ENCODE measurements at places on chromosomes 13 and 19. TPM values are rescaled to one million over a fixed set of nuclear protein-coding genes. Genes with fewer than 3 reads are reported as not detected.

DNA sequence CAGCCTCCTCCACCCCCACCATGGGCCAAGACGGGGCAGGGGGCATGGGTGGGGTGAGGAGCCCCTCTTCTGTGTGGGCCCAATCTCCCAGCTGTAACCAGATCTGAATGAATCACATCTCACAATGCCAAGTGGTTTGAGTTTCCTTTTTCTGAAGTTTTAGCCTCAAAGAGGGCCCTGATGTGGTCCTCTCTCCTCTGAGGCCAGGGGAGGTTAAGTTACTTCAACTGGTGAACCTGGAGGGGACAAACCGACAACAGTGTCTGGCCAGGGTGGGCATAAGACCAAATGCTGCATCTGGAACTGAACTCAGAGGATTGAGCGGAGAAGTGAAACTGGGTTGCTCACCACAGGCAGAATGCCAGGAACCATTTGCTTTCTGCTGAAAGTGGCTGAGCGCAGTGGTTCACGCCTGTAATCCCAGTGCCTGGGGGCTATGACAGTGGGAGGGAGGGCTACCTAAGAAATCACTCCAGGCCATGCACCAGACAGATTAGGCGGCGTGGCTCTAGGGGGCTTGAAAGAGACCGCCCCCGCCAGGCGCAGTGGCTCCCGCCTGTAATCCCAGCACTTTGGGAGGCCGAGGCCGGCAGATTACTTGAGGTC lies 15.4 kb upstream of the IRGC start:
- H3K27ac ChIP-seq: peak overlapping the region; percentile 64
- peaks cover 26% of the 10 kb centered on the region for H3K27me3 ChIP-seq
- peak; percentile 75 for DNase-seq
- H3K4me3 ChIP-seq: peak overlapping the region; percentile 7
- peaks cover 12% of the 10 kb centered on the region for H3K4me1 ChIP-seq
- H3K36me3 ChIP-seq: no peaks in the 10 kb centered on the region

GRCh38 chr19:48393559-48394330 lies at the start of gene GRIN2D:
TSS of gene GRIN2D (plus strand) at chr19:48393668. CDS start at chr19:48398393, 4,725 bp downstream.
- no peaks in the 10 kb centered on the region for H3K4me1 ChIP-seq
- peak within 1 kb of the TSS; percentile 16 for H3K4me3 ChIP-seq
- peak; percentile 71 for DNase-seq

DNA sequence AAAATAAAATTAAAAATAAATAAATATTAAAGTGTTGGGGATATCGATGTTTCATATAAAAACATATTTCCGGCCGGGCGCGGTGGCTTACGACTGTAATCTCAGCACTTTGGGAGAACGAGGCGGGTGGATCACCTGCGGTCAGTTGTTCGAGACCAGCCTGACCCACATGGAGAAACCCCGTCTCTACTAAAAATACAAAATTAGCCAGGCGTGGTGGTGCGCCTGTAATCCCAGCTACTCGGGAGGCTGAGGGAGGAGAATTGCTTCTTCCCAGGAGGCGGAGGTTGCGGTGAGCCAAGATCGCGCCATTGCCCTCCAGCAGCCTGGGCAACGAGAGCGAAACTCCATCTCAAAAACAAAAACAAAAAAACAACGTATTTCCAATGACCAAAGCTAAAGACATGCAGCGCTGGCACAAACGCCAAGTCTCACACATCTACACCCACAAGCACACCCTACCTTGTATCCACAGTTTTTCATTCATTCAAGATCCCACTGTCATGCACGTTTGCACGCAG lies 907 bp downstream of the ZNF569 start:
- DNase-seq: no peak
- H3K36me3 ChIP-seq: peaks cover 18% of the 10 kb centered on the region
- H3K4me3 ChIP-seq: peak overlapping the region; percentile 91
- H3K4me1 ChIP-seq: peaks cover 30% of the 10 kb centered on the region

DNA sequence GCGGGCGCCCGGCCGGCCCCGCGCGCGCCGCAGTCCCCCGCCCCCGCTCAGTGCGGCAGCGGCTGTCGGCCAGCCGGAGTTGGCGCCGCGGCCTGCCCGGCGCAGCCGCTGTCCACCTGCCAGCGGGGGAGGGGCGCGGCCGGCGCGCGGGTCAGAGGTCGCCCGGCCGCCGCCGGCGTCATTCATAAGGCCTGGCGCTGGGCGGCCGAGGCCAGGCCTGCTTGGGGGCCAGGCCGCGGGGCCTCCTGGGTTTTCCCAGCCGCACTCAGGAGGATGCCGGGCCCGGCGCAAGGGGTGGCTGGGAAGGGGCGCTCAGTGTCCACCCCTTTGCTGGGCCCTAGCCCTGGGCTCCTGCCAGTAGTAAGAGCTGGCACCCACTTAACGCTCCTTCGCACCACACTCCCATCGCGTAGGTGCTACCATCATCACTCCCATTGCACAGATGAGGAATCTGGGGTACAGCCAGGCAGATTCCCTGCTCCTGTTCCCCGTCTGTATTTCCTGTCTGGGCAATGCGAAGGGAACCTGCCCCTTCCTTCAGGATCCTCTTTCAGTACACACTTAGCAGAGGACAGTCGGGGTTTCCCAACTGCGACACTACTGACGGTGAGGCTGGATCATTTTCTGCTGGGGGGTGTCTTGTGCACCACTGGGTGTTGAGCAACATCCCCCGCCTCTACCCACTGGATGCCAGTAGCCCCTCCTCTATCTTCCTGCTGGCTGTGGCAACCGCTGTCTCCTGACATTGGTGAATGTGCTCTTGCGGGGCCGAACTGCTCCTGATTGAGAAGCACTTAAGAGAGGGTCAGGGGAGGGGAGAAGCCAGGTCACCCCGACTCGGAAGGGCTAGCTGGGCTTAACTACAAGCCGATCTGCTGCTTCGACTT lies 846 bp upstream of the PRKACA start:
- DNase-seq: peak; percentile 97
- H3K4me3 ChIP-seq: peak overlapping the region; percentile 43
- no peaks in the 10 kb centered on the region for H3K36me3 ChIP-seq
- no peaks in the 10 kb centered on the region for H3K27me3 ChIP-seq
- peak overlapping the region; percentile 100 for H3K27ac ChIP-seq

PRR20B gene
- not detected for total RNA-seq

ATF5 gene
- 5.8 TPM for total RNA-seq

DNA sequence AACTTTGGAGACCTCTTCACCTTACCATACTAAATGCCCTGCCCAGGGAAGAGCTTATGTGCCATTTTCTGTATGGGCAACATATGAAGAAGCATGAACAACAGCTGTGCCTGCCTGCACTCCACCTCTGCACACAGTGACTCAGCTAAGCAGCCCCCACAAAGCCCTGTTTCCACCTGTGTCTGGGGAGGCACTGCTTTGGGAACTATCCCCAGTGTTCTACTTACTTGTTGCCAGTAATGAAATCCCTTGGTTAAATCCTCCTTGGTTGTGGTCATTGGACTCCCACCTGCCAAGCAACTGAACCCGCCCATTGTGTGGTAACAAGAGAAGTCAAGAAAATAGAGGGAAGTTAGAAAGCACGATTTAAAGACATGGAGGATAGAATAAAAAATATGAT lies 84.6 kb downstream of the NALCN start:
- H3K4me3 ChIP-seq: no peak overlapping the region
- H3K27me3 ChIP-seq: no peaks in the 10 kb centered on the region
- H3K4me1 ChIP-seq: no peaks in the 10 kb centered on the region
- no peak for DNase-seq
- H3K27ac ChIP-seq: no peak overlapping the region
- H3K36me3 ChIP-seq: no peaks in the 10 kb centered on the region

DNA sequence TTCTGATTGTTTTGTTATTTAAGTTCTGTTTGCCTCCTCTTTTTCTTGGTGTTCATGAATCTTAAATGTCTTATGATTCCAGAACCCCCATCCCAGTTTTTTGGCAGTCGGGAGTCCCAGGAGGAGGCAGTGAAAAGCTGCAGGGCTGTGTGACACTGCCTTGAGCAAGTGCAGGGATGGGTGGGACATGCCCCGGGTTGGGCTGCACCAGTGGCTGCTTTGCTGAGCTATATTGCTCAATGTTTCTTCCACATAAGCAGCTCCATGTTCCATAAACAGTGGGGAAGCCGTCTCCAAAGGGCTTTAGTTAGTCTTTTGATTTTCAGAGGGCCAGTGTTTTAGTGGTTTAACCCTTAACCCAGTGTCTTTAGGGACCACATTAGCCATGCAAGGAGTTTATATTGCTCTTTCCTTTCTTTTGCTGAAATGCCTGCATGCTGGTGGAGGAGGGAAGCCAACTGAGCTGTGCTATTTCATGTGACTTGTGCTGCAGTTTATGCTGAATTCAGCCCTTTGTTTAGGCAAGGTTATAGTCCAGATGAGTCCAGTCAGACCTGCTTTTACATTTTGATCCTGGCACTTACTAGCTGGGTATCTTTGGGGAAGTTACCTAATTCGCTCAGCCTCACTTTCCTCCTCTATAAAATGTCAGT lies 13.1 kb downstream of the ATP8A2 start:
- no peak overlapping the region for H3K4me3 ChIP-seq
- H3K4me1 ChIP-seq: no peaks in the 10 kb centered on the region
- peaks cover 21% of the 10 kb centered on the region for H3K27me3 ChIP-seq
- no peaks in the 10 kb centered on the region for H3K36me3 ChIP-seq

STOML3 gene
- total RNA-seq: not detected

ZNF547 gene
- total RNA-seq: 2.2 TPM

SEMA6B gene
- total RNA-seq: 1.8 TPM

DNA sequence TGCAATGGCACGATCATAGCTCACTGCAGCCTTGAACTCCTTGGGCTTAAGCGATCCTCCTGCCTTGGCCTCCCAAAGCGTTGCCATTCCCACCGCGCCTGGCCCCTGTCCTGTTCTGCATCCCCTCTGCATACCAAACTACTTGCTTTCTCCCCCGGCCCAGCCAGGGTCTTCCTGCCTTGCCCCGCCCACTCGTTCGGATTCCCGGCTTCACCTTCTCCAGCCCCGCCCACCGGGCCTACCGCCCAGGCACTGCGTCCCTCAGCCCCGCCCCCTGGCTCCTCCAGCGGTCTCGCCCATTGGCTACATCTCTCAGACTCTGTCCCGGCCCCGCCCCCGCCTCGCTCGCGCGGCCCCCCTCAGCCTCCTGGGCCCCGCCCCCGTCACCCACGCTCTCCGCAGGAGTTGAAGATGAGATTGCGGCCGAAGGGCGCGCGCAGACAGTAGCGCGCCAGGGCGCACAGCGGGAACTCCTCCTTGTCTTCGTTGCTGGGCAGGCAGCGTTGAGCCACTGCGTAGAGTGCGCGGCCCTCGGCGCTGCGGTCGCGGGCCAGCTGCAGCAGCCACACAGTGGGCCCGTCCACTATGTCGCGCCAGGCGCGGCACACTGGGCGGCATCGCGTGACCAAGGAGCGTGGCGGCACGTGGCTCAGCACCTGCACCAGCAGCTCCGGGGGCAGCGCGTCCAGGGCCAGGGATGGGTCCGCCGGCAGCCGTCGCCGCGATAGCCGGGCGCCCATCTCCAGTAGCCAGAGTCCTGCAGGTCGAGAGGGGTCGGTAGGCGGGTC lies 19.0 kb downstream of the MRPS12 start:
- peaks cover 16% of the 10 kb centered on the region for H3K36me3 ChIP-seq
- peaks cover 10% of the 10 kb centered on the region for H3K4me1 ChIP-seq
- peak; percentile 90 for DNase-seq
- H3K27me3 ChIP-seq: no peaks in the 10 kb centered on the region
- peak overlapping the region; percentile 5 for H3K27ac ChIP-seq
- peak overlapping the region; percentile 33 for H3K4me3 ChIP-seq

CADM4 gene
- total RNA-seq: 16.4 TPM

DNA sequence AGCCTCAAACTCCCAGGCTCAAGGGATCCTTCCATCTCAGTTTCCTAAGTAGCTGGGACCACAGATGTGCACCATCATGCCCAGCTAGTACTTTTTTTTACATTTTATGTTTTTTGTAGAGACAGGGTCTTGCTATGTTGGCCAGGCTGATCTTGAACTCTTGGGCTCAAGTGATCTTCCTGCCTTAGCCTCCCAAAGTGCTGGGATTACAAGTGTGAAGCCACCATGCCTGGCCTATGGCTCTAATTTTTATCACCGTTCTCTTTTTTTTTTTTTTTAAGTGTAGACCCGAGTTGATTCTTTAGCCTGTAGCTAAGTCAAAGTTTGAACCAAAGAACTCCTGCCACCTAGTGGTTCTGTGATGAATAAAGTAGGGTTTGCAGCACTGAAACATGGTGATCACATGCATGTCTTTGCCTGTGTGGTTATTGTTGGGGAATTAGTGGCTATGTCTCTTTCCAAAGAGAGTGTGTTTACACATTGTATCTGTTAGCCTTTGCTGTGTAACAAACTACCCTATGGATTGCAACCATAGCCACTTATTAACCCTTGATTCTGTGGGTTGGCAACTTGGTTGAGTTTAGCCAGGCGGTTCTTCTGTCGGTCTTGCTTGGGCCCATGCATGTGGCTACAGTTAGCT lies 11.6 kb downstream of the NFILZ start:
- peaks cover 9% of the 10 kb centered on the region for H3K27me3 ChIP-seq
- no peaks in the 10 kb centered on the region for H3K36me3 ChIP-seq

DNA sequence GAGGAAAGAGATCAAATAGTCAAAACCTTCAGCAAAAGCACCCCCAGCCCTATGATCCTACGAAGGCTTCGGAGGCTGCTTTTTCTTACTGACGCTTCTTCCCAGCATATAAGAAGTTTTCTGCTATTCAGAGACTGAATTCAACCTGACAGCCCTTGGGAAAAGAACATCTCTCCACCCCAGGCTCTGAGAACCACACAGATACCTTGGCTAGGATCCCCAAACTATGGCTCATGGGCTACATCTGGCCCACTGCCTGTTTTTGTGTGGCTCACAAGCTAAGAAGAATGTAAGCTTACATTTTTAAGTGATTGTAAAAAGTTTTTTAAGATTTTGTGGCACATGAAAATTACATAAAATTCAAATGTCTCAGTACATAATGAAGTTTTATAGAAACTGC lies 3.0 kb downstream of the SLC15A1 start:
- no peak for DNase-seq
- H3K4me1 ChIP-seq: no peaks in the 10 kb centered on the region
- no peaks in the 10 kb centered on the region for H3K36me3 ChIP-seq
- H3K27me3 ChIP-seq: peaks cover 22% of the 10 kb centered on the region
- no peak overlapping the region for H3K27ac ChIP-seq

- peaks cover 24% of the 10 kb centered on the region for H3K4me1 ChIP-seq
- peaks cover 22% of the 10 kb centered on the region for H3K36me3 ChIP-seq
- peak overlapping the region; percentile 80 for H3K4me3 ChIP-seq
- no peak for DNase-seq
These were observed 746 bp downstream of the RAB3D start for GRCh38 chr19:11338569-11339253.

RETN gene
- total RNA-seq: not detected

CD70 gene
- total RNA-seq: 0.36 TPM

ADGRE2 gene
- 2.0 TPM for total RNA-seq

DNA sequence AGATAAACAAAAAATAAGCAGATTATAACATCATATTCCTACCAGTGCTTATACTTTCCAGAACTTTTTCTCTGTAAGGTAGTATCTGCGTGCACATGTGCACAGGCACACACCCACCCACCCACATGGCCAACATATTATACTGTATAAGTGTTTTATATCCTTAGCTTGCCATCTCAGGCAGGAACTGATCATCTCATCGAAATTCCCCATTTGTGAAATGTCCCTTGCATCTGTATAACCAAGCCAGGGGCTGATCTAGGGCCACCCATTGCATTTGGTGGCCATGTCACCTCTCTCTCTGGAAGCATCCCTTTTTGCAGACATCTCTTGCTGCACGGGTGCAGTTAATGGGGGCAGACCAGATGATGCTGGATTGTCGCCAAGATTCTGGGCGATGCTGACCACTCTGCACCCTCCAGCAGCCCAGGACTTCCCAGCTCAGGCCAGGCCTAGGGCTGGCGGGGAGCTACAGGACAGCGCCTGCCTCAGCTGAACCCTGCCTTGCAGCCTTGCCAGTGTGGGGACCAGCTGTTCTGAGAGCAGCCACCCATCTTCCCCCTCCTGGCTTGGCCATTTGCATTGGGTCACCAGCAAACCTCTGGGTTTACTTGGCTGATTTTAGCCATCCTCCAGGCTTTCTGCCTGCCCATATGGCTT lies 95.9 kb downstream of the SLC7A1 start:
- no peaks in the 10 kb centered on the region for H3K36me3 ChIP-seq
- no peak overlapping the region for H3K4me3 ChIP-seq
- H3K27ac ChIP-seq: no peak overlapping the region
- no peaks in the 10 kb centered on the region for H3K4me1 ChIP-seq
- DNase-seq: no peak

CEACAM3 gene
- total RNA-seq: not detected
